ENCODE measurements at places on chromosomes 16 and 17. TPM values are rescaled to one million over a fixed set of nuclear protein-coding genes. Genes with fewer than 3 reads are reported as not detected.

- H3K36me3 ChIP-seq, result no peaks in the 10 kb centered on the region
- DNase-seq, result no peak
- H3K4me1 ChIP-seq, result no peaks in the 10 kb centered on the region
Observed at GRCh38 chr16:79451196-79451816, 149.2 kb downstream of the MAF start.

The CLEC18B gene
- total RNA-seq, result 3.2 TPM

DNA sequence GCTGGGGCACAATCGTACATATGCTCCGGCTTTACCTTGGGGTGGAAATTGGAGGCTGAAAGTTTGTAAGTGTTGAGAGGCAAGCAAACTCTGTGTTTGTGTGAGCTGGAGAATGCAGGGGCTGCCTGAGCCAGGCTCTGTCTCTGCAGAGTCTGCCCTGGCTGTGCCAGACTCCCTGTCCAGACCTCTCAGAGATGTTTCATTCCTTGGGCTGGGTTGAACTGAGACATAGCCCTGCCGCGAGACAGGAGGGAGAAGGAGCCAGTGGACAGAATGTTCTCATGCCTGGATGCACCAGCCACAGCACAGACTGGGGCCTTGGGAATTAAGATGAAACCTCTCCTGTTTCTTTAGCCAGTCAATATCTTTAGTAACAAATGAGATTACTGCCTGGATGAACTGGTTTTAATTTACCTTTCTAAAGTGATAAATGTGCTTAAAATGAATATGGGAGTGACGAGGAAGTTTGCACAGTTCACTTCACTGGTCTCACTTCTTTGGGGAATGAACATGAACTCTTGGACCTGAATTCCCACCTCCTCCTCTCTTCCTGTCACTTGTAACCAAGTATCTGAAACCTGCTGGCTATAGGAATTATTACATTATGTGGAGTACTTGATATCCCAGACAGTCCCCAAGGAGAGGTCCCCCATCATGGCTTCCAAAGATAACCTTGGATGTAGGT is 40.1 kb downstream of the YPEL2 start:
- H3K36me3 ChIP-seq, result peaks cover 3% of the 10 kb centered on the region
- no peak overlapping the region for H3K4me3 ChIP-seq
- H3K27me3 ChIP-seq, result no peaks in the 10 kb centered on the region
- DNase-seq, result no peak
- H3K4me1 ChIP-seq, result peaks cover 55% of the 10 kb centered on the region

DNA sequence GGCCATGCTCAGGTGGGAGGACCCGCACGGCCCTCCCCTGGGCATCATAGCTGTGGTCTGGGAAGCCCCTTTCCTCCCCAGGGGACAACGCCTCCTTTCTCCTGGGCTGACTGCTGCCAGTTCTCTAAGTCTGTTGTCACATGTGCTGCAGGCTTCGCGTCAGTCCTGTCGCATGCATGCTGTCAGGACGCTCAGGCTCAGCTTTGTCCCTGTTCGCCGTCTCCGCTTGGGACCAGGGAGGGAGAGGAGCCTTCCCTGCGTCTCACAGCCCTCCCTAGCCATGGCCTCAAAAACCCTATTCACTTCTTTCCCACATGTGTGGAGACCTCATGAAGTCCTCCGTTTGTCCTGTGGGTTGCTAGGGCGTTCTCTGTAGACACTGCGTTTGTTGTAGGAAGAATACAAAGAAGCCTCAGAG is 21.4 kb downstream of the LDHD start:
- H3K27me3 ChIP-seq, result no peaks in the 10 kb centered on the region
- peaks cover 32% of the 10 kb centered on the region for H3K4me1 ChIP-seq
- no peak overlapping the region for H3K27ac ChIP-seq
- DNase-seq, result no peak

DNA sequence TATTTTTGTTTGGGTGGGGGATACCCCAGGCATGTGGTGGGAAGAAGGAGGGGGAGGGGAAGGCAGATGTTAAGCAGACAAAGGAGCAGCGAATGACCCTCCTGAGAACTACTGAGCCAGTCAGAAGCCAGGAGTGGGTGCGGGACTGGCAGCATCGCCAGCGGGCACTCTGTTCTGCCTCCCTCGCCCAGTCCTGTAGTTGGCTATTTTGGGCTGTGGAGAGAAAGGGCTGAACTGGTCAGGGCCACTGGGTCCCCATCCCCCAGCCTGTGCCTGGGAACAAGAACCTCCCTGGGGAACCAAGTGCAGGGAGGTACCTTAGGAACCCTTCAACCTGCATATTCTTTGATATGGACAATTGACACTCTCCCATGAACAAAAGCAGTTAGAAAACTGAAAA is 6.4 kb downstream of the LRRC3C start:
- H3K36me3 ChIP-seq, result no peaks in the 10 kb centered on the region
- H3K27ac ChIP-seq, result no peak overlapping the region
- H3K4me3 ChIP-seq, result no peak overlapping the region
- no peak for DNase-seq
- no peaks in the 10 kb centered on the region for H3K4me1 ChIP-seq

The QPRT gene
- 2.5 TPM for total RNA-seq

DNA sequence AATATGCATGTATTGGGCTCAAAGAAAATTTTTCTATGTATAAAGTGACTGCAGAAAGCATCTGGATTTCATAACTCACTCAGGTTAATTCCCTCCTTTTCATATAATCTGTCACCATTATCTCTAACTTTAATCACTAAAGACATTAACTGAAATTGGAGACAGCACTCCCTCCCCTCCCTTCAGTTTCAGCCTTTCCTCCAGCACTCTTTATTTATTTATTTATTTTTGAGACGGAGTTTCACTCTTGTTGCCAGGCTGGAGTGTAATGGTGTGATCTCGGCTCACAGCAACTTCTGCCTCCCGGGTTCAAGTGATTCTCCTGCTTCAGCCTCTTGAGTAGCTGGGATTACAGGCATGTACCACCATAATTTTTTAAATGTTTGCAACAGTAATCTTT is 43.1 kb downstream of the CDH8 start:
- no peaks in the 10 kb centered on the region for H3K4me1 ChIP-seq
- H3K27ac ChIP-seq, result no peak overlapping the region
- no peak for DNase-seq
- H3K27me3 ChIP-seq, result no peaks in the 10 kb centered on the region
- no peak overlapping the region for H3K4me3 ChIP-seq

GRCh38 chr16:17331071-17331607 is 139.6 kb downstream of the XYLT1 start:
- H3K4me1 ChIP-seq, result no peaks in the 10 kb centered on the region
- H3K36me3 ChIP-seq, result no peaks in the 10 kb centered on the region
- DNase-seq, result no peak
- H3K27ac ChIP-seq, result no peak overlapping the region
- H3K27me3 ChIP-seq, result no peaks in the 10 kb centered on the region
